Activated T-cell treated with anti-CD3 and anti-CD28 coated beads for 24 hours (primary cell): ENCODE measurements at places on chromosomes 1 and 21.

GRCh38 chr1:24867084-24867870 is 62.8 kb downstream of the RUNX3 start:
- DNase-seq, result no peak

DNA sequence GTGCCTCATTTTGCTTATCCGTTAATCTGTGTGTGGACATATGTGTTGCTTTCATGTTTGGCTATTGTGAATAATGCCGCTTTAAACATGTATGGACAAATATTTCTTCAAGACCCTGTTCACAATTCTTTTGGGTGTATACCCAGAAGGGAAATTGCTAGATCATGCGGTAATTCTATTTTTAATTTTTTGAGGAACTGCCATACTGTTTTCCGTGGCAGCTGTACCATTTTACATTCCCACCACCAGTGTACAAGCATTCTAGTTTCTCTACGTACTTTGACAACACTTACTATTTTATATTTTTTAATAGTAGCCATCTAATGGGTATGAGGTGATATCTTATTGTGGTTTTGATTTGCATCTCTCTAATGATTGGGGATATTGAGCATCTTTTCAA is 7.1 kb upstream of the NID1 start:
- DNase-seq, result no peak

DNA sequence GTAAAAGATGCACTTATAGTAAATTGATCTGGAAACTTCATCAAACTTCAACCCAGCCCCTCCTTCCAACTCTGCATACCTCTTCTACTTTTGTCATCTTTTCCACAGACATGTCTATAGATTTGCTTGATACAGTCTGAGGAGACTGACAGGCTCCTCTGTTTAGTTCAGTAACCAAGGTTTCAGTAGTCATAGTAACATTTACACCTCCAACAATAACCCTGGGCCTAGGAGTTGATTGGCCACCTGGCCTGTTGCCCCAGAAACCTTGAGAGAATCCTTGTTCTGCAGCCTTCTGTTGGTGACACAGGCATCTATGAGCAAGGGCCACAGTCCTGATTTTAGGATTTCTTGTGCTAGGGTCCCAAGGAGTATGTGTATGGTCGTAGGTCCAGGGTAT is at the start of gene CFAP141:
CFAP141 (minus strand) TSS at position 138 of the 400 bp plus-strand sequence; CDS start at position 112, 26 bp downstream.
- DNase-seq, result no peak

- no peak for DNase-seq
Observed at GRCh38 chr1:67795179-67795912, 37.9 kb downstream of the GNG12 start.

DNA sequence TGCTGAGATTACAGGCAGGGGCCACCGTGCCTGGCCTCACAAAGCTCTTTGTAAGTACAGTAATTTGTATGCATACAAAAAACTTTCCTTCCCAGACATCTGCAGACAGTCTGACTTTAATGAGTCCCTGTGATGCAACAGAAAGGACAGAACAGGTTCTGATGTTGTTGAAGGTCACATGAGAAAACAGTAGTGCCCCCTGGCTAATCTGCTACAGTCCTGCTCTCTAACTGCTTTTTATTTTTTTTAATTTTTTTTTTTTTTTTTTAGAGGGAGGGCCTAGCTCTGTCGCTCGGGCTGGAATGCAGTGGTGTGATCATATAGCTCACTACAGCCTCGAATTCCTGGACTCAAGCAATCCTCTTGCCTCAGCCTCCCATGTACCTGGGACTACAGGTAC is 36.7 kb downstream of the ACBD3 start:
- DNase-seq, result no peak

DNA sequence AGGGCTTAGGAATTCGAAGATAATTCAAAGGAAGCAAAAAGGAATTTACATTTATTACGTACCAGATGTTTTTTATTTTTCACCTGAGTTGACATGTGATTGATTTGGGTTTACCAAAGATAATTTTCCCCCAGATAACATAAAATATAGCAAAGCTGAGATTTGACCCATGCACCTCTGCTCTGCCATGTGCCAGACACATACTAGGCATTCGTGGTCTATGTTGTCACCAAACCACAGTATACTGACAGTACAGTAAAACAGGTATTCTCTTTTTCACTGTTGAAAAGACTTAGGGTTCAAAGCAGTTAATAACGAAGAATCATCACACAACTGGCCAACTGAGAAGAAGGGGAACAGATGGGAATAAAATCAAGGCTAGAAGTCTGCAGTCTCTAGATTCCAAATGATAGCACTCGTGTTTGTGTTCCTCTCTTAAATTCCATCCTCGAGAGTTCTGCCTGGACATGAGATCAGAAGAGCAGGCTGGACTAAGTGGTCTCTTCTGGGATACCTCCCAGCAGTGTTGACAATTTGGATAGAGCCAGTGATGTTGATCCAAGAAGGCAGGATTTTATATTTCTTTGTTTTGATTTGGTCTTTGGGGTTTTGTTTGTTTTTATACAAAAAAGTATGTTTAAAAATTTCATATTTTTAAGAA is 85.3 kb upstream of the RAVER2 start:
- DNase-seq, result no peak

DNA sequence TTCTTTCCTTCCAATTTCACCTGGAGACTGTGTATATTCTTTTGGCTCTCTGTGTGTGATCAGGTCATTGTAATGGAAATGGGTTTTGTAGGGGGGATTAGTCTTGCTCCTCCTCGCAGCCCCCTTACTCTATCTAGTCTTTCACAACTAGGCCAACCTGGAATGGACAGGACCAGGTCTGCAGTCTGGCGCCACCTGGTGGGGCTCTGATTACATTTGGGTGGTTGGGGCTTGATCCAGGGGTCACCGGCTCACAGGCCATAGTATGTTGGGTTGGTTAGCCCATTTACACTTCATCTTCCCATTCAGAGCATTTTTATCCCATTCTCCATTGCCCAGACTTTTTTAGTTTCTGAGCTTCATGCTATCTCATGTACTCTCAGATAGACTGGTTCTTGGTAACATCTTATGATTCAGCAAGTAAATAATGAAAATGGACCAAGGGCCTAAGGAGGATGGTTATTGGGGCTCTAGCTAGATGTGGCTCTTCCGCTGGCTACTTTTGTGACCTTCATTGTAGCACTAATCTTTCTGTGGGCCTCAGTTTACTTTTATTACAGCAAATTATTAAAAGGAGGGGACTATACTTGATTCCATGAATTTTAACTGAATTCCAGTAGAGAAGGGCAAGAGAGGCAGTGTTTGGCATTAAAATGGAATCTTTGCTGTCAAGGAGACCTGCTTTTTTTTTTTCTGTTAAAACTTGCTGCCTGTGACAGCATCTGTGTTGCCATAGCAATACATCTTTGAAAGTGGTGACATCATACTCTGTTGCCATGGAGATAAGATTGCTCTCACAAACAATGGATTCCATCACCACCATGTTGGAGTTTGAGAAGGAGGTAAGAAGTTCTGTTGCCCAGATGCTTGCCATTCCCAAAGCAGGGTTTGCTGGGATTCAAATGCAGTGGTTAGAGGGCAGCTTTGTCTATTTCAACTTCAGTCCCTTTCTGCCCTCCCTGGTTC is 150.1 kb downstream of the PLXNA2 start:
- peak; percentile 23 for DNase-seq

GRCh38 chr1:1833916-1834325 is 55.7 kb upstream of the NADK start:
- DNase-seq, result no peak

GRCh38 chr1:27655151-27655937 is 16.6 kb downstream of the IFI6 start:
- no peak for DNase-seq

GRCh38 chr1:234737967-234738314 is 128.0 kb upstream of the IRF2BP2 start:
- DNase-seq, result no peak

GRCh38 chr1:155122308-155122707 is 5.4 kb upstream of the EFNA1 start:
- DNase-seq, result no peak

- DNase-seq, result no peak
Observed at GRCh38 chr1:216805233-216805632, 82.0 kb upstream of the ESRRG start.

- DNase-seq, result no peak
Observed at GRCh38 chr1:111778541-111779051, 22.9 kb downstream of the DDX20 start.

DNA sequence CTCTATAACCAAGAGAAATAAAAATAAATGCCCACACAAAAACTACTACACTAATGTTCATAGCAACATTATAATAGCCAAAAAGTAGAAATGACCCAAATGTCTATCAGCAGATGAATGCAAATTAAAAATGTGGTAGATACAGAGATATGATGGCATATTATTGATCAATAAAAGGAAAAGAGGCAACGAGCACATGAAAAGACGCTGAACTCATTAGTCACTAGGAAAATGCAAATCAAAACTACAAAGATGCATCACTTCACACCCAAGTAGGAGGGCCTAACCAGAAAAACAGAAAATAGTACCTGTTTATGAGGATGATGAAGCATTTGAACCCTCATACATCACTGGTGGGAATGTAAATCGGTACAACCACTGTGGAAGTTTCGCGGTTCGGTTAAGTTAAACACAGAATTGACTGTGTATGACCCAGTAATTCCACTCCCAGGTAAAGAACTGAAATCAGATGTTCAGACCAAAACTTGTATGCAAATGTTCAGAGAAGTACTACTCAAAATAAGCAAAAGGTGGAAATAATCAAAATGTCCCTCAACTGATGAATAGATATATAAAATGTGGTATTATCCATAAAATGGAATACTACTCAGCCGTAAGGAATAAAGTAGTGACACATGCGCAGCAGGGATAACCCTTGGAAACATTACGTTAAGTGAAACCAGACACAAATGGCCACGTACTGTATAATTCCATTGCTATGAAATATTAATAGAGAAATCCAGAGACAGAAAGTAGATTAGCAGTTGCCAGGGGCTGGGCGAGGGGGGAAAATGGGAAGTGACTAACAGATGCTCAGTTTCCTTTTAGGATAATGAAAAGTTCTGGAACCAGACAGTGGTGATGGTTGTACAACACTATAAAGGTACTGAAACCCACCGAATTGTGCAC is 3.1 kb downstream of the USP48 start:
- peak; percentile 52 for DNase-seq

DNA sequence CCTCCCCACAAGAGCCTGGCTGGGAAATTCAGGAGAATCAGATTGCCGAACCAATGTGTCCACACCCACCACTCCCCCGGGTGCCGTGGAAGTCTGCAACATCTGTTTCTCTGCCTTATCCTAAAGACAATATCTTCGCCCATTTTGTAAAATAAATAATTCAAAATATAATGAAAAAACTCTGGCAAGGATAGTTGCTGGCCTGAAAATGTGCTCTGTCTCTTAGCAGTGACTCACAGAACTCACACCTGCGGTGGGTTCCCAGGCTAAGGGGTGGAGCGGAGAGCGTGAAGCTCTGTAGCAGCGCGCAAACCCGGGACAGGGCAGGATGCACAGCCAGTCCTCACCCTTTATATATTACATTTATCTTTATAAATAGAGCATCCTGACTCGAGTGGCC is 99.9 kb downstream of the COLGALT2 start:
- DNase-seq, result no peak

DNA sequence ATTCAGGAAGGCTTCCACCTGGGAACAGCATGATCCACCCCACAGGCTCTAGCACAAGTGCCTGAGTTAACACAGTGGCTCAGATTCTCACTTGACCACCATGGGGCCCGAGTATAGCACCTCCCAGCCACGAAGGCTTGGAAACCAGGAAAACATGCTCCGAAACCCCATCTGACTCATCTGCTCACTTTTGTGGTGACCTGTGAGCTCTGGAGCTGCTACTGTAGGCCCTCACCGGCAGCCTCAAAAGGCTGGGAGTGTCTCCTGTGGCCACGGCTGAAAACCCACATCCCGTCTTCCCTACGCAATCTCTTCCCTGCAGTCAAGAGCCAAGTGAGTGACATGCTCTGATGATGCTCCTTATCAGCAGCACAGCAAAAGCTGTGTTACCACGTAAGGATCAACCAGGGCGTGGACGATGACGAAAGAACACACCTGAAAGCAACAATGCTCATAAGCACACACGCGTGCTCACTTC is 81.4 kb downstream of the TGFBR3 start:
- peak; percentile 78 for DNase-seq

GRCh38 chr1:116738673-116739370 is 15.4 kb upstream of the CD2 start:
- DNase-seq, result peak; percentile 69

- no peak for DNase-seq
Observed at GRCh38 chr1:178940068-178940765, 69.3 kb upstream of the ANGPTL1 start.

- DNase-seq, result peak; percentile 49
Observed at GRCh38 chr1:84619383-84620102, 45.3 kb upstream of the CTBS start.

- no peak for DNase-seq
Observed at GRCh38 chr21:39373634-39374033, 24.7 kb upstream of the HMGN1 start.

- no peak for DNase-seq
Observed at GRCh38 chr1:109535971-109536491, 3.6 kb upstream of the GPR61 start.

DNA sequence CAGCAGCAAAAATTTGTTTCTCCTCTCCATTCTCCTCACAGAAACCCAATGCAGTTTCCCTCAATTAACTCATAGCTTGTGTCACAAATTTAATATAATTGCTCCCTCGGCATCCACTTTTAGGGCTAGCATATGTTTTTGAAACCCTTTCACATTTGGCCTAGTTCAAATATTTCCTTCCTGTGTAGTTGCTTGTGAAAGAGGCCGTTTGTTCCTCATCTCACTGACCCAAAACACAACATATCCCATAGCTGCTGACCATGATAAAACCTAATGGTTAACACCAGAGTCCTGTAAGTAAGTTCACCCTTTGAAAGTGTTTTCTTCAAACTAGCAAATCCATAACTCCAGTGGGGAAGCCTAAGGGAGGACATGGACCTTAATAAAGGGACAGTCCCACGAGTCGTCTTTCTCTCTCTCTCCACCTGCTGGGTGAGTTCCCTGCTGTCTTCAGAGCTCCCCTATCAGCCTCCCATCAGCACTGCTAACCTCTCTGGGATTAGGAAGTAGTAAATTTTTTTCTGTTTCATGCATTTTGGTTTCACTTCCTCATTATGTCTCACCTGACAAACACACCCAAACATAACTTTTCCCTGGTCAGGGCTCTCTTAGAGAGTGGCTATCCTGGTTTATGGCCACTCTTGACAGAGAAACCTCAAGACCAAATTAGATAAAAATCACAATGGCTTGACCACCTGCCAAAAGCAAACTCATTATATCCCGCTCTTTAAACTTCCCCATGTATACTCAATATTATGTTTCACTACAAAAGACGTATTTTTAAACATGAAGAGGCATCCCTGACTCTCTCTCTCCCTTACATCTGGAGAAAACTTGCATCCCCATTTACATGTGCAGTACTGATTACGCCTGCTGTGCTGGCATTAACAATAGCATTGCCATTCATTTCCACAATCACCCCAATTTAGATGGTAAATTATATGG is 177.7 kb upstream of the HP1BP3 start:
- DNase-seq, result no peak

DNA sequence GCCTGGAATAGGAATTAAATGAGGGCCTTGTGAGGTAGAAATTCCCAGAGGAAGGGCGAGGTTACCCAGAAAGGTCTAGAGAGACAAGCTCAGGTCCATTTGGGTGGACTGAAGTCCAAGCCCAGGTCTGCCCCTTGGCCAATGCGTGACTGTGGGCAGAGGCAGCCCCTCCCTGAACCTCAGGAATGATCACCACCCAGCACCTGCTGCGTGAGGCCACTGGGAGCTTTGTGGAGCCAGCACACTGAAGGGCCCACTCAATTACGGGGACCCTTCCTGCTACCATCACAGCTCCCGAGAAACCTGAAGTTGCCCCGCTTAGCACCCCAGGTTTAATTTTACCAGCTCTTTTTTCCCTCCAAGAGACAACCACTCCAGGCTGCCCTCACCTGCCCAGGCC is 6.5 kb upstream of the MATN1 start:
- DNase-seq, result no peak

GRCh38 chr1:240980342-240980741 is 368.4 kb upstream of the GREM2 start:
- no peak for DNase-seq
